HFF-Myc (cell line): ENCODE measurements at places on chromosomes 16 and 17.

DNA sequence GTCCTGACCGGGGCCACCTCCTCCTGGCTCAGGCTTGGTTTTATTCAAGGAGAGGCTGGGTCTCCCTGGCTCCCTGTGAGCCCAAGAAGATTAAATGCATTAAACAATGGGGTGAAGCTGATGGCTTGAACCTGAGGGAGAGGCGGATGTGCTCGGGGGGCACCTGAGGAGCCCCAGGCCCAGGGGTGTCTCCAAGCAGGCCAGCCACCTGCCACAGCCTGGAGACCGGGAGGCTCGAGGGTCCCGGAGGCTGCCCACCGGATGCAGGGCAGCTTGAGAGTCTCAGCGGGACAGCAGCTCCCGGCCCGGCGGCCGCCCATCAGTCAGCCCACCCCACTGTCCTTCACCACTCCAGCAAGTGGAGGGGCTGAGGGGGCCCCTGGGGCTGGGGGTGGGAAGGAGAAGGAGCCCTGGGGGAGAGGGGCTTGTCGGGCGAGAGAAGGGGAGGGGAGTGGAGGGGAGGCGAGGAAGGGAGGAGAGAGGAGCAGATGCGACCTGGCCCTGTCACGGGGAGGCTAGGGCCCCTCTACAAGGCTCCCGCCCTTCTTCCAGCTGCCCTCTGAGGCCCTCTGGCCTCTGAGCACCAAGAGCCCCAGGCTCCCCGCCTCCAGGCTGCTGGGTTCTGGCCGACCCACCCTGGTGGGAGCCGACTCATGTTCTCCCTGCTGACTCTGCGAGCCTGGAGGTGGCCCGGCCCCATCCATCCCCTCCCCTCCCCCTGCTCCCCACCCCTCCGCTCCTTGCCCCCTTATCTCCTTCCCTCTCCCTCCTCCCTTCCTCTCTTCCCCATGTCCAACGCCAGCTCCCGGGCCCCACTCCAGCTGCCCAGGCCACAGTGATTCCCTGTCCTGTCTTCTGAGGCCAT lies 13.2 kb downstream of the CD7 start:
- no peak for DNase-seq

GRCh38 chr17:50536683-50537646 lies 4.4 kb downstream of the EPN3 start:
- no peak for DNase-seq

DNA sequence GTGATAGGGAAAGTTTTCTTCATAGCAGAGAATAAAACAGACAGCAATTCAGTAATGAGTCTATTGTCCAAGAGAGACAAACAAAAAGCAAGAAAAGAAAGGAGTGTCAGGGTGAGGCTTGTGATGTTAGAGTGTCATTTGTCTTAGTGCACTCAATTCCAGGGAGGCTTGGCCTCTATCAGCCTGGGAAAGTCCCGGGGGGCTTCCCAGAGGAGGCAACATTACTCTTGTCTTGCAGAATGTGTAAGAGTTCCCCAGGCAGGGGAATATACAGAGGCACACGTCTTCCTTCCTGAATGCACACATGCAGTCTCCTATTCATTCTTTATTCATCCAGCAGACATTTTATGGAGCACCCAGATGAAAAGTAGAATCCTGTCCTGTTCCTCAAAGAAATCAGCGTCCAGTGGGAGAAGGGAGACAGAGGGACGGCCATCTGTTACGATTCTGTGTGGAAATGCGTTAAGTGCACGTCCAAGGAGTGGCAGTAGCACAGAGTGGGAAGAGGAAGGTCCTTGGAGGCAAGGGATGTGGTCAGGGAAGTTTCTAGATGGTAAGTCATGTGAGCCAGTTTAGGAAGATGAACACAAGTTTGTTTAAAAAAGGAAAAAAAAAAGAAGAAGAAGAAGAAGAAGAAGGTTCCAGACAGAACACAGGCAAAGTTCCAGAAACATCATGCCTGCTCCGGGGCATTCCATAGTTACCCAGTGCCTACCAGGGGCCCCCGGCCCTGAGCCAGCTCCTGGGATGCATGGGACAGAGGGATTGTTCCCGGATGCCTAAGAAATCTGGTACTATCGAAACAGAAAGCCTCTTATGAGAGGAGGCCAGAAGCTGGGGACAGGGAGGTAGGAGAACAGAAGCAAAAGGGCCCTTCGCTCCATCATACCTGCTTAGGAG lies 21.1 kb downstream of the CACNG4 start:
- no peak for DNase-seq

DNA sequence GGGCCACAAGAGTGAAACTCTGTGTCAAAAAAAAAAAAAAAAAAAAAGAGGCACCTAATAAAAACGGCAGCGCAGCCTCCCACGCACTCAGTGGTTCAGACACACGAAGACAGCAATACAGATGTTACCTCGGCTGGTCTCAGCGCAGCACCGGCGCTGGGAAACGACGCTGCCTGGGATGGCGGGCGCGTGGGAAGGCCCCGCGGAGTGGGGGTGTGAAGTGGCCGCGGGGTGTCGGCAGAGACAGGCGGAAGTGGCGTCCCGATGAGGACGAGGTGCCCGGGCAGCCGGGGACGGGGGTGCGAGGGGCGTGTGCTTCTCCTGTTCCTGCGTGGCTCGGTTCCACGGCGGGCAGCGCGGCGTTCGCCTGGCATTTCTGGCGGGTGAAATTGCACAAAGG lies 179.4 kb downstream of the BANP start:
- DNase-seq = no peak

DNA sequence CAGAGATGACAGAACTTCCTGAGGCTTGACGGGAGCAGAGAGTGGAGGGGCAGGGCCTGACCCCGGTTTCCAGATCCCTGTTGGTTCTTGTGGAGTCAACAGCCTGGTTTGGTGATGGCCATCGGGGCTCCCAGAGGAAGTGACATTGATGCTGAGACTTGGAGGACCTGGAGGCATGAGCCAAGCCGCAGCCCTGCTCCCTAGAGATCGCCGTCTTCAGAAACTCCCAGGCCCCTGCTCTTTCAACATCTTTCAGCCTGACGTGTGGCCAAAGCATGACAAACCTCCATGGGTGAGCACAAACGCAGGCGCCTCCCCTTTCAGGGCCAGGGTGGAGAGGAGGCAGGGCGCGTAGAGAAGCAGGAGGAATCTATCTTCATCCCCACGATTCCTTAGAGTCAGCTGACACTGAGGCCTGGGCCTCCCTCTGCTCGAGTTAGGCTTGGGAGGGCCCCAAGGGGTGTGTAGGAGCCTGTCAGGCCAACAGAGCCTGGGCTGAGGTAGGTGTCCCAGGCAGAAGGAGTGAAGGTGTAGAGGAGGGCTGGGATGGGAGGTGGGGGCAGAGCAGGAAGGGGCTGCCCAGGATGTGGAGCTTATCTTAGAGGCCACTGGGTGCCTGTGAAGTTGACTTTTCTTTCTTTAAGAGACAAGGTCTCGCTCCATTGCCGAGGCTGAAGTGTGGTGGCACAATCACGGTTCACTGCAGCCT lies 56.1 kb upstream of the MED9 start:
- no peak for DNase-seq

GRCh38 chr17:69602972-69603371 lies 188.5 kb downstream of the MAP2K6 start:
- no peak for DNase-seq

DNA sequence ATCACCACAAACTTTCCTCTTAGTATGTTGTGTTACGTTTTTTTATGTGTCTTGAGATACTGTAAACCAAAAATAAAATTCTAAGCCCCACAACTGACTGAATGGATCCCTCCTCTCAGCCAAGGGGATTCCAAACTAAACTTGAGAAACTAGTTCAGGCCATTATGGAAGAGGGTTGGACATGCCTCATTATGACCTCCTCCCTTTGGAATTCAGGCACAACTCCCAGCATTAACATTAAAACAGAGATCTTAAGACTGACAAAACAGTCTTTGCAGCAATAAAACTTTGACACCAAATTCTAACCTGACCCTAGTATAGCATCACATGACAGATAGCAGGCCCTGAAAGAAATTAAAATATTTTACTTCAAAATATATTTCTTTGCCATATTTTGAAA lies 51.1 kb upstream of the SLC47A1 start:
- no peak for DNase-seq

DNA sequence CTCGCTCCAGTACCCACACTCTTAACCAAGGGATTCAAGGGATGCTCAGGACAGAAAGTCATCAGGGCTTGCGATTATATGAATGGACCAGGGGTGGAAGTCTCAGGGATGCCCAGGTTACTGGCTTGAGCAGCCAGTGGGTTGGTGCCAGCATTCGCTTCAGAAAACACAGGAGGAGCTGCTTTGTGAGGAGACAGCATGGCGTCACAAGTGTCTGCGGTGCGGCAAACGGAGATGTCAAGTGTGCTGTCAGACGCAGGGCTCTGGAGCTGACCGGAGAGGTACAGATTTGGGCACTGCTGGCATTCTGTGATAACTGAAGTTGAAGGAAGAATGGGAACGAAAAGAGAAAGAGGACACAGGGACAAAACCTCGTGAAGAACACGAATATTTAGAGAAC lies 4.1 kb downstream of the MARCHF10 start:
- no peak for DNase-seq

- DNase-seq = no peak
These were observed 7.7 kb downstream of the HAPSTR1 start for GRCh38 chr16:9099131-9099625.

DNA sequence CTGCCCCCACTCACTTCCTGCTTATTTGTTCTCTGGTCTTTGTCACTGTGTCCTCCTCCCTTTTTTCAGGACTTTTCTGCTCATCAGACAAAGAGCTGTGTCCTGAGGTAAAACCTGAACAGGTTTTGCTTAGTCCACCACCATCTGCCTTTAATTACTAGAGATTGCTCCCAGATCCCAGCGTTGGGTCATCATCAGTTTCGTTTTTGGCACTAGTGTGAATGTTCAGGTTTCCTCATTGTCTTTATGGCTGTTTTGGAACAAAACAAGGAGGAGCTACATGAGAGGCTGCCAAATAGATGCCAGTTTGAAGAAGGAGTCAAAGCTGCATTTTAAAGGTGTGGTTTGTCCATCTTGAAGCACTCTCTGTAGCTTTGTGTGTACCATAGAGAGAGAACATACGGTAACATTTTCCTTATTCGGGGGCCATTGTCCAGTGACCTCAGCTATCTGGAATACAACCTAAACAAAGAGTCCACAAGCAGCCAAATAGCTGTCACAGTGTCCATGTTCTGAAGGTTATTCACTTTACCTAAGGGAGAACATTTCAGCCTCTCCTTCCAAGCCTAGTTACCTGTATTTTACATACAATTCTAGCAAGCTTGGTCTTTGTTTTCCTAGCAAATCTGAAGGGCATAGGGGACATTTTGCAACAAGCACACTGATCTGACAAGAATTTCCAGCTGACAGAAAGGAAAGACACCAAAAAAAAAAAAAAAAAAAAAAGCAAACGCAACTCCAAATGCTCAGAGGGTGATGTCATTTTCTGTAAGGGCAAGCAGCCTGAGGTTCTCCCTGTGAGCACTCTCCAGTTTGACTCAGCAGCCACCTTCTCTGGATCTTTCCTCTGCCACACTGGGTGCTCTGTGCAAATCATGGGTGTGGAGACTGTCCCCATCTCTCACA lies 196.1 kb downstream of the NTN1 start:
- DNase-seq = no peak

- DNase-seq = no peak
These were observed 28.3 kb downstream of the ARSG start for GRCh38 chr17:68319410-68320162.

- no peak for DNase-seq
These were observed 1.5 kb upstream of the SOX9 start for GRCh38 chr17:72119077-72119872.

- DNase-seq = no peak
These were observed 70.3 kb upstream of the LGALS9 start for GRCh38 chr17:27560668-27561067.

DNA sequence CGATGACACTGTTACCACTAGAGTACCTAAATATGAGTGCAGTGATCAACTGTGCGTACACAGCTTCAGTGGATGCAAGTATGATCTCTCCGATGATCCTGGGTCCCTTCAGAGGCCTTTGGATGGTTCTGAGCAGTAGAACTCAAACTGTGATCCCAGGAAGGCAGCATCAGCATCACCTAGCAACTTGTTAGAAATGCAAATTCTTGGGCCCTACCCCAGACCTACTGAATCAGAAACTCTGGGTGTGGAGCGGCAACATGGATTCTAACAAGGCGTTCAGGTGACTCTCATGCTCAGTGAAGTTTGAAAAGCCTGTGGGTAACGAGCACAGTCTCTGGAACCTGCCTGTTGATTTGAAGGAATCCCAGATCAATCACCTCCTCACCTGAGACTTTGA lies 25.4 kb downstream of the TOX3 start:
- no peak for DNase-seq

DNA sequence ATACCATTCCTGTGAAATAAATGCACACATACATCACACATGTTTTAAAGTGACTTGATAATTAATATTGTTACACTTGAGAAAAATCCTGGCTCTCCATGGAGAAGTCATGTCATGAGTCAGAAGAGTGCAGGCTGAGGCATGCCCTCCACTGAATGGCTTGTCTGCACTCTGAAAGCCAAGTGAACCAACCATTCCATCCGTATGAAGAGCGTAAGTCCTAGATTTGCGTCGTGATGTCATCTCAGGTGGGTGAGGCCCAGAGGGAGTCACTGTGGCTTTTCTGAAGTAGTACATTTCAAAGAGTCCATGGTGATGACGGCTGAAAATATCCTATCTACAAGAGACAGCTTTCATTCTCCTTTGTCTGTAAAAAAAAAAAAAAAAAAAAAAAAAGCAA lies 83.5 kb upstream of the IRX5 start:
- DNase-seq = no peak

DNA sequence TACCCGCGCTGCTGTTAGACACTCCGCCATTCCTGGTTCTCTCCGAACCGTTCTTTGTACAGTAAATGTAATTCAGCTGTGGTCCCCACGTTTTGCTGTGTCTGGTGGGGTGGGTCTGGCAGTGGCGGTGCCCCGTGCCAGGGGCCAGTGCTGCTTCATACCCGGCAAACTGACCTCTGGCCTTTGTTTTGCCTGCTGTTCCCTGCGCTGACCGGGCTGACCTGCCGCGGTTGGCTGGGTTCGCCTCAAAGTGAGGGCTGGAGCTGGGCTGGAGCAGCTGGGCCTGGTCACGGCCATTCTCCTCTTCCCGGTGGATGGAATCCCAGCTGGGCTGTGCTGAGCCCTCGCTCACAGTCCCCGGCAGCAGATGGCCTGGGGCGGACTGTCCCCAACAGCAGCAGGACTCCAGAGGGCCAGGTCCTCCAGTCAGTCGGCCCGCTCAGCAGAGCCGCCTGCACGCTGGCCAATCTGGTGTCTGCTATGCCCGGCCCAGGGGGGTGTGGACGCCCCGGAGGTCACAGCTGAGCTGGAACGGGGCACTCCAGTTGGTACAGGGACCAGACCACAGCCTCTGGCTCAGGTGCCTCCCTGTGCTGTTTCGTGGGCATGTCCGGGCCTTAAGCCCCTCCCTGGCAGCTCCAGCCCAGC lies 1.5 kb upstream of the WFIKKN1 start:
- DNase-seq = no peak

GRCh38 chr17:5588584-5588983 lies 4.3 kb upstream of the NLRP1 start:
- DNase-seq = no peak

GRCh38 chr16:67963292-67963661 lies 5.2 kb downstream of the SLC12A4 start:
- DNase-seq = no peak
